WTC11 (cell line): ENCODE measurements at places on chromosomes 6 and 20.

DNA sequence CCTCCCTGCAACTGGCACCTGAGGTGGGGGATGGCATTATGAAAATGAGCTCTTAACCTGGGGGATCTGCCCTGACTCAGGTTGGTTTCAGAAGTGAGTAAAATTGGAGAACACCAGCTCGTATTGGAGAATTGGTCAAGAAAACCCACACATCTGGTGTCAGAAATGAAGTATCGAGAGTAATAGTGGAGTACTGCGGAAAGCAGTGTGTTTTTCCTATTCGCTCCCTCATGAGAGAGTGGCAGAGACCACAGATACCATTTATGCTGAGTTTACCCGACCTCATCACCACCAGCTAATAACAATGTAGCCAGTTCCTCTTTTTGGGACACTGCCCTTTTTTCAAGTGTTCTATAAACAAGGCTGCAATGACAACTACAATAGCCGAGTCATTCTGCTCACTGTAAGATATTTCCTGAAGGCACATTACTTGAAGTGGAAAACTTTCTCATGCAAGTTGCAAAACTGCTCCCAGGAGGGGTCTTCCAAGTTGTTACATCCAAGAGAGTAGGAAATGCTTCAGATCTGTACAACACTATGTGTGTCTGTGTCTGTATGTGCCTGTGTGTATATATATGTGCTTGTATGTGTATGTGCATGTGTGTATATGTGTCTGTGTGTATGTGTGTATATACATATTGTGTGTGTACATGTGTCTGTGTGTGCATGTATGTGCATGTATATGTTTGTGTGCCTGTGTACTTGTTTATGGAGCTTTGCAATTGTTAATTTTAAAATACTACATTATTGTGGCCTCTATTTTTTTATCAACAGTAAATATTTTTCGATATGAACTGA is 106.0 kb upstream of the CST7 start:
- H3K36me3 ChIP-seq: peaks cover 6% of the 10 kb centered on the region
- peaks cover 10% of the 10 kb centered on the region; the same call in 1 of the 2 replicates for H3K4me1 ChIP-seq
- no peaks in the 10 kb centered on the region for H3K27me3 ChIP-seq
- no peak overlapping the region for H3K27ac ChIP-seq

GRCh38 chr20:24056491-24056890 is 67.9 kb upstream of the GGTLC1 start:
- no peak overlapping the region for H3K4me3 ChIP-seq
- peaks cover 11% of the 10 kb centered on the region for H3K4me1 ChIP-seq
- no peak for DNase-seq
- H3K36me3 ChIP-seq: no peaks in the 10 kb centered on the region

- H3K27ac ChIP-seq: no peak overlapping the region
- H3K27me3 ChIP-seq: 0 out of 2 replicates have a peak, but pooled peaks cover 4% of the 10 kb centered on the region
- DNase-seq: no peak
- H3K4me3 ChIP-seq: no peak overlapping the region
- H3K36me3 ChIP-seq: peaks cover 12% of the 10 kb centered on the region
- H3K4me1 ChIP-seq: peaks cover under 1% of the 10 kb centered on the region; the same call in 1 of the 2 replicates
Measured at GRCh38 chr6:6566766-6567165, 21.8 kb upstream of the LY86 start.

- H3K27ac ChIP-seq: peak overlapping the region; percentile 99
- peaks cover 61% of the 10 kb centered on the region for H3K4me1 ChIP-seq
- no peaks in the 10 kb centered on the region for H3K36me3 ChIP-seq
- H3K4me3 ChIP-seq: peak overlapping the region; percentile 61
Measured at GRCh38 chr6:166365806-166366205, 16.9 kb downstream of the MPC1 start.

DNA sequence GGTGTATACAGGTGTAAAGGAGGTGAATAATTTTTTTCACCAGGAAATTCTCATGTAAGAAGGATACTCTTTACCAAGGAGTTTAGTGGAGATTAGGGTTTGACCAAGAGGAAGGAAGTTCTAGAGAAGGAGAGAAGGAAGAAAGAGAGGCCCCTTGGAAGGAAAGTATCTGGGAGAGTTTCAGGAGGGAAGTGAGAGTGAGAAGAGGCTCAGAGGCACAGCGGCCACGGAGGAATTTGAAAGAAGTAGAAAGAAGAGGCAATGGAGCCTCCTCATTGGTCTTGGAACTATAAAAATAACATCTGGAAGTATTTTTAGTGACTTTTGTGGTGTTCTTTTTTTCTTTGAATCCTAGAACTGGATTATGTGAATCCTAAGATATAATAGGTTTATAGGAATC is 50.8 kb upstream of the MCUR1 start:
- peaks cover 14% of the 10 kb centered on the region for H3K27me3 ChIP-seq
- no peak for DNase-seq
- H3K4me1 ChIP-seq: no peaks in the 10 kb centered on the region

GRCh38 chr20:62769346-62770071 is 26.8 kb upstream of the MRGBP start:
- H3K36me3 ChIP-seq: no peaks in the 10 kb centered on the region
- no peak overlapping the region; the same call in 1 of the 2 replicates for H3K27ac ChIP-seq
- H3K27me3 ChIP-seq: no peaks in the 10 kb centered on the region
- H3K4me1 ChIP-seq: 0 out of 2 replicates have a peak, but pooled peaks cover 2% of the 10 kb centered on the region
- H3K4me3 ChIP-seq: no peak overlapping the region
- DNase-seq: no peak

DNA sequence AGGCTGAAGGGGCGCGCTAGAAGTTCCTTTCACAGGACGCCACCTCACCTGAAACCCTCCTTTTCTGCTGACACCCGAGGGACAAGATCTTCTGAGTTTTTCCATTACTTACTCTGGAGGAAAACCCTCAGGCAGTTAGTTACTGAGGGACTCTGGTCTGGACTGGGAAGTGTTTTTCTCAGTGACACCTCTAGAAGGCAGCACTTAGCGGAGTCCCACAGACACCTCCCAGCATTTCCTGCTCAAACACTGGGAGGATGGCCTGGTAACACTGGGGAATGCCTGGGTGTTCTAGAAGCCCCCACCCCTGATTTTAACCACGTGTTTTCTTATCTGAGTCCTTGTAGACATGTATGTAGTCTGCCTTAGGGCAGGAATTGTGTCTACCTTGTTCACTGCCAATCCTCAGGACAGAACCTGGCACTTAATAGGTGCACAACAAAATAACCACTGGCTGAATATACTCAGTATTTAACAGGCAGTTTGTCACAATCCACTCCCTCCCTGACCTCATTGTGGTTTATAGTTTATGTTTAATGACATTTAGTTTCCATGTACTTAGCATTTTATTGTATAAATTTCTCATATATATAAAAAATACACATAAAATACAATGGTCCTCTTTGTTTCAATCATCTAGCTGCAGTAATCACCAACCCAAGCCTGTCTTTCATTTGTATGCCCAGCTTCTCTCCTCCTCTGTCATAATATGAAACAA is 4.8 kb downstream of the GSTA3 start:
- peak; percentile 50 for DNase-seq
- no peak overlapping the region for H3K4me3 ChIP-seq
- peaks cover 4% of the 10 kb centered on the region; the same call in 1 of the 2 replicates for H3K36me3 ChIP-seq
- H3K27me3 ChIP-seq: no peaks in the 10 kb centered on the region

DNA sequence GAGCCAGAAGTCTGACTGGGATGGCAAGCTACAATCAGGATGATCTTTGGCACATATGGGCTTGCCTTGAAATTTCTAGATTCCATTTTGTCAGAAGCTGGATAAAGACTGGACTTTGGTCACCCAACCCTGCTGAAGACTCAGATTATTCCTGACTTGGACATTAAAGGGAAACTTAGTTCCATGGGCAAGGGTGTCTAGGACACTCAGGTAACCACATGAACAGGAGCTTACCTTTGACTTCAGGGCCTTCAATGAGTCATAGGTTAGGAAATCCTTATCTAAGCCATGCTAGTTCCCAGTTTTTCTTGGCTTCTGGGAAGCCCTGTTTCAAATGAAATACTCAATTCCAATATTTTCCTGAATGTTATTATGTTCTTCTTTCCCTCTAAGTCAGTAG is 28.5 kb upstream of the IFNGR1 start:
- no peak overlapping the region for H3K4me3 ChIP-seq
- no peak for DNase-seq
- no peaks in the 10 kb centered on the region for H3K4me1 ChIP-seq
- H3K27me3 ChIP-seq: no peaks in the 10 kb centered on the region
- no peaks in the 10 kb centered on the region for H3K36me3 ChIP-seq

DNA sequence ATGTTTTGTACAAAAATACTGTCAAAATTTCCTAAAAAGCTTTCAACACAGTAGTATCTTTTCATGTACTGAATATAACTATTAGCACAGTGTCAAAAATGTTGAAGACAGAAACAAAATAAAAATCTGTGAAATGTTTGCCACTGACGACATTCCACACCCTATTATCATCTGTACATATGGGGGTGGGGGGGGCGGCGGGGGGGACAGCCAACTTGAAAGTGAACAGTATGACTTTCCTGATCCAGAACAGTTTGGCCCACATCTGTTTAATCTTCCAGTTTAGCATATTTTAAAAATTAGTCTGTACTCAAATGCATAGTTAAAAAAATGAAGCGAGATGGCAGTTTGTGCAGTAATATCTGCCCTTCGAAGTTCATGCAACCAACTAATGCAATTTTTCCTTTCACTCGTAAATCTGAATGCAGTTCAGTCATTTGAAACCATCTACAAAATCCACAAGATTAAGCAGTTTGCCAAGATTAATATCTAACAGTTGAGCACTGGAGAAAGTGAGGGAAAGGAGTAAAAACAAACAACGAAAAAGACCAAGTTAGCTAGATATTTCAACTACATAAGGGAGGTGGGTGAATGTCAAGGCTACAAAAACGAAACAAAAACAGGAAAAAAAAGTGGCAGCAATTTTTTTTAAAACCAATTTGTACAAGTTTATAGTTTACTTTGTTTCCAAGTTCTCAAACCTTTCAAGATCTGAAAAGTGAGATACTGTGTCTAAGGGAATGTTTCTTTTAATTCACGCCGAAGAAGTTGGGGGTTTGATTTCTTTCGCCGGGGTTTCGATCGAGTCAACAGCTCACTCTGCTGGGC is 1.9 kb downstream of the CITED2 start:
- H3K4me3 ChIP-seq: peak overlapping the region; percentile 97
- peaks cover 61% of the 10 kb centered on the region for H3K4me1 ChIP-seq
- H3K27me3 ChIP-seq: no peaks in the 10 kb centered on the region
- peak overlapping the region; percentile 86 for H3K27ac ChIP-seq
- no peak for DNase-seq

- no peak for DNase-seq
- H3K27me3 ChIP-seq: no peaks in the 10 kb centered on the region
- H3K4me1 ChIP-seq: peaks cover 22% of the 10 kb centered on the region
Measured at GRCh38 chr20:7637184-7637583, 303.1 kb downstream of the HAO1 start.

DNA sequence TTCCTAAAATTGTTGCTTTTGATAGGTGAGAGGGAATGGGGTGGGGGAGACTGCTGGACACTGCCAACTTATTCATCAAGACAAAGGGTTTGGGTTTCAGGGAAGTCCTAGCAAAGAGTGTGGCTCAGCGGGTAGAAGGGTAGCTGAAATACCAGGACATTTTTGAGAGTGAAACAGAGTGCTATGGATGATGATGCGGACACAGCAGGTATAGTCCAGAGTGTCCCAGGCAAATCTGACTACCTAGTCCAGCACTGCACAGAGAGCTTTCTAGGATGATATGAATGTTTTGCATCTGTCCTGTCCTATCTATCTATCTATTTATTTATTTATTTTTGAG is 154.3 kb downstream of the BCAS1 start:
- H3K27me3 ChIP-seq: no peaks in the 10 kb centered on the region; the same call in 1 of the 2 replicates
- H3K36me3 ChIP-seq: peaks cover 2% of the 10 kb centered on the region; the same call in 1 of the 2 replicates
- no peak overlapping the region; the same call in 1 of the 2 replicates for H3K27ac ChIP-seq
- H3K4me3 ChIP-seq: peak overlapping the region; percentile 86
- peaks cover 51% of the 10 kb centered on the region for H3K4me1 ChIP-seq
- DNase-seq: no peak

GRCh38 chr6:108592371-108593337 is 31.9 kb downstream of the FOXO3 start:
- no peaks in the 10 kb centered on the region for H3K27me3 ChIP-seq
- peak overlapping the region; percentile 55 for H3K27ac ChIP-seq
- no peak for DNase-seq
- H3K4me3 ChIP-seq: no peak overlapping the region

GRCh38 chr6:7978736-7979135 is 68.1 kb upstream of the TXNDC5 start:
- H3K36me3 ChIP-seq: no peaks in the 10 kb centered on the region
- 0 out of 2 replicates have a peak, but pooled peaks cover 2% of the 10 kb centered on the region for H3K4me1 ChIP-seq
- DNase-seq: no peak
- H3K27ac ChIP-seq: no peak overlapping the region
- no peaks in the 10 kb centered on the region for H3K27me3 ChIP-seq
- H3K4me3 ChIP-seq: no peak overlapping the region

DNA sequence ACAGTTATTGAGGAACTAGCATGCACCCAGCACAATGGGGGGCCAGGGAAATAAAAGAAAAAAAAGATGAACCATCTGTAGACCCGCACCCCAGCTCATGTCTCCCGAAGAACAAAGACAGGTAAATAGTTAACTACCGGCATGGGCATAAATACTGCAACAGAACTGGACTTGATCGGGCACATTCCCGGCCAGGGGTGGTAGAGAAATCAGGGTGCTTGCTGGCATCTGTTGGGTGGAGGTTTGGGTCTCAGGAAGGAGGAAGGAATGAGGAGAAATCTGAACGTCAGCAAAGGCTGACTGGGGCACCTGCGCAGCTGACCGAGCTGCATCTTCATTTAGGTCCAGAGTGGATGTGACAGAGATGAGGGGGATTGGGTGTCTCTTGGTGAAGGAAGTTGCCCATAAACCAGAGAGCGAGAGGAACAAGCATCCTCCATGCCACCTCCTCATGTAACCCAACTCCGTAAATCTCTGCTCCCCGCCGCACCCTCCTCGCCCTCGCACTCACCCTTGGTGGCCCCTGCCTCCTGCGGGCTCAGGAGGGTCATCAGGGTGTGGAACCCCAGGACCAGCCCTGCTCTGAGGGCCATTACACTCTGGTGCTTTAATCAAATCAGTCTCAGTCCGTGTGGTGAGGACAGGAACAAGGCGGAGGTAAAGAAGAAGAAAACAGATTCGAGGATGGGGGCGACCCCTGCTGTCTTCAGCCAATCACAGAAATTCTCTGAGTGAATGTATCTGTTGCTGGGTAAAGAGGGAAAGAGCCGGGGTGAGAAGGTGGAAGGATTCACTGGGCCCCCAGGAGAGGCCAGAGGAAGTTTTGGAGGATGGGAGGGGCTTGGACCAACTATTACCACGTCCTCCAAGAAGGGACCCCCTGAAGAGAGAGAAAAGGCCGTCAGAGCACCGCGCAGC is at the start of gene HLA-DOA:
HLA-DOA (minus strand) TSS at position 648 of the 918 bp plus-strand sequence.
- H3K27me3 ChIP-seq: no peaks in the 10 kb centered on the region; the same call in 1 of the 2 replicates
- H3K27ac ChIP-seq: peak within 1 kb of the TSS; percentile 76
- H3K36me3 ChIP-seq: peaks cover 15% of the 10 kb centered on the region
- H3K4me1 ChIP-seq: peaks cover 33% of the 10 kb centered on the region
- DNase-seq: peak; percentile 78
- H3K4me3 ChIP-seq: peak within 1 kb of the TSS; percentile 82

GRCh38 chr6:14670806-14671205 is 553.2 kb downstream of the CD83 start:
- no peak overlapping the region for H3K4me3 ChIP-seq
- H3K36me3 ChIP-seq: no peaks in the 10 kb centered on the region
- no peak overlapping the region for H3K27ac ChIP-seq
- DNase-seq: no peak

DNA sequence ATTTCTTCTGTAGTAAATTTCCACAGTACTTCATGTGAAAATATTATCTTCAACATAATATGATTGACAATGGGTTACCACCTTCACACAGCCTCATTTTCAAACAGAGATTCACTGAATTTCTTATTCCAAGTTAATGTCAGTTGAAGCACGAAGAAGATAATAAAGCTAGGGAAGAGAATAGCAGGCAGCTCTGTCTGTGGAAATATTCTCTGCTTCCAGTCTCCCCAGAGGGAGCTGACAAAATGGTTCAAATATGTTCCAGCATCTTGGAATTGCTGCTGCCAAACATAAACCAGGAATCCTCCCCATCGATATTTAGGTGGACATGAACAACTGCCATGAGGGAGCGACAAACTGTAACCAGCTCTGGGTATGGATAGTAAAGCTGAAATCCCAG is 224.8 kb downstream of the GJA1 start:
- H3K27ac ChIP-seq: no peak overlapping the region
- H3K4me3 ChIP-seq: no peak overlapping the region
- no peaks in the 10 kb centered on the region for H3K27me3 ChIP-seq
